Hematopoietic multipotent progenitor cell (in vitro differentiated cells): ENCODE measurements at places on chromosomes 1 and 21. TPM values are rescaled to one million over a fixed set of nuclear protein-coding genes. Genes with fewer than 3 reads are reported as not detected.

Gene TRIM67
- under 0.01 TPM for total RNA-seq

Gene KIRREL1
- total RNA-seq = 0.54 TPM

Gene C21orf91
- total RNA-seq = 7.8 TPM

Gene SPRR2E
- total RNA-seq = not detected

DNA sequence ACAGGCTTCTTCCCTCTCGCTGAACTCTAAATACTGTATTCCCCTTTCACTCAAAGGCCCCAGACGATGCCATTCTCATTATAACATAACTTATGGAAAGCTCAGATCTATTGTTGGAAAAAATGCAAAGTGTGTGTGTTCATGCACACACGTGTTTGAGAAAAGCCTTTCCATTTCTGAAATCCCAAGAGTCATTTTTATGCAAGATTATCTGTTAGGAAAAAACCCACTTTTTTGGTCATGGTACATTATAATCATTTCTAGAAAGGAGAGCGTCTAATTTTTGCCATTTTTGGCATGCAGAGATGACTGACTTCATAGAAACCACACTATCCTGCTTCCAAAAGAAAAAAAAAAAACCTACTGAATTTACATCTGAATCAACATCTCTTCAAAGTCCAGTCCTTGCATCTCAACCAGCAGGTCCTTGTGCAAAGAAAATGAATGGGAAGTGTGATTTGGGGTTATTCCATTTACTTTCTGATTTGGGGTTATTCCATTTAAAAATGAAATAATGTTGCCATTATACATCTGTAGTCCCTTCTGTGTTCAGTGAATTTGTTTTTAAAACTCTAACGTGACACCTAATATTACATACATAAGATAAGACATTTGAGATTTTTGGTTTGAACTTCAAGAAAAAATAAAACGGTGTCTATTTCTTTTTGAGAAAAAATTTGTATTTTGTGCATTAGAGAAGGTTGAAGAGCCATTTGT lies 150.3 kb downstream of the DHRS3 start:
- DNase-seq = no peak

- no peak for DNase-seq
These were observed 7.3 kb downstream of the CCN1 start for GRCh38 chr1:85587841-85588240.

GRCh38 chr1:216606047-216606637 lies 117.1 kb downstream of the ESRRG start:
- DNase-seq = no peak

DNA sequence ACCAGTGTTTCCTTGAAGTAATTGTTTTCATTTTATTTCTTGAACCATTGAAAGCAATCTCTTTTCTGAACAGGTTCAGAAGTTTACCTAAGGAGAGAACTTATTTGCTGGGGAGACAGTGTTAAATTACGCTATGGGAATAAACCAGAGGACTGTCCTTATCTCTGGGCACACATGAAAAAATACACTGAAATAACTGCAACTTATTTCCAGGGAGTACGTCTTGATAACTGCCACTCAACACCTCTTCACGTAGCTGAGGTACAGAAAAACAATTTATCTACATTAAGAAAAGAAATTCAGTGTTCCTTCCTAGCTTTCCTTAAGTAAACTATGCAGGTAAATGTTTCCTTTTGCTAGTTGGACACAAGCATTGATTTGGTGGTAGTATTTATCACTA lies 27.4 kb downstream of the AGL start:
- no peak for DNase-seq

GRCh38 chr21:17859661-17860060 lies 40.5 kb upstream of the C21orf91 start:
- no peak for DNase-seq

GRCh38 chr1:17545356-17545755 lies 5.9 kb downstream of the ARHGEF10L start:
- no peak for DNase-seq
